Stimulated activated CD8-positive, alpha-beta memory T cell treated with anti-CD3 and anti-CD28 coated beads, Interleukin-12 subunit alpha, Interleukin-12 subunit beta, amount 100 ng/mL, for 1 hour (primary cell): ENCODE measurements at places on chromosomes 6 and 20.

GRCh38 chr6:12313306-12313991 lies 23.3 kb downstream of the EDN1 start:
- no peak for DNase-seq

DNA sequence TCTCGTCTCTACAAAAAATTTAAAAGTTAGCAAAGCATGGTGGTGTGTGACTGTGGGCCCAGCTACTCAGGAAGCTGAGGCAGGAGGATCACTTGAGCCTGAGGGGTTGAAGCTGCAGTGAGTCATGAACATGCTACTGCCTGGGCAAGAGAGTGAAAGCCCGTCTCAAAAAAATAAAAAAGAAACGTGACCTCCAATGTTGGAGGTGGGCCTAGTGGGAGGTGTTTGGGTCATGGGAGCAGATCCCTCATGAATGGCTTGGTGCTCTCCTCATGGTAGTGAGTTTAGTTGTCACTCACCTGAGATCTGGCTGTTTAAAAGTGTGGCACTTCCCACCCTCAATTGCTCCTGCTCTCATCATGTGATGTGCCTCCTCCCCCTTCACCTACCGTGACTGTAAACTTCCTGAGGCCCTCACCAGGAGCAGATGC lies 24.3 kb downstream of the RBL1 start:
- DNase-seq: peak; percentile 12

DNA sequence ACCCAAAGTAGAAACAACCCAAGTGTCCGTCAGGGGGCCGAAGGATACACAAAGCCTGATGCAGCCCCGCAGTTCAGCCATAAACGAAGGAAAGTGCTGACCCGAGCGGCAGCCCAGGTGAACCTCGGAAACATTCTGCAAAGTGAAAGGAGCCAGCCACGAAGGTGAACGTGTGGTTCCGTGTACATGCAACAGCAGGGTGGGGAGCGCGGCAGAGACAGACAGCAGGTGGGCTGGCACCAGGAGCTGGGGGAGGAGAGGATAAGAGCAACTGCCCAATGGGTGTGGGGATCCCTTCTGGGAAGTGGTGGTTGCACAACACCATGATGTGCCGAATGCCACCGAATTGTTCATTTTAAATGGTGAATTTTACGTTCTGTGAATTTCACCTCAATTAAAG lies 341.8 kb downstream of the ZFAND3 start:
- no peak for DNase-seq

GRCh38 chr6:5466281-5467136 lies 205.2 kb downstream of the FARS2 start:
- no peak for DNase-seq

- no peak for DNase-seq
Measured at GRCh38 chr20:8631271-8631670, 437.6 kb upstream of the PLCB4 start.

GRCh38 chr6:29959467-29959866 lies 17.1 kb downstream of the HLA-A start:
- no peak for DNase-seq

DNA sequence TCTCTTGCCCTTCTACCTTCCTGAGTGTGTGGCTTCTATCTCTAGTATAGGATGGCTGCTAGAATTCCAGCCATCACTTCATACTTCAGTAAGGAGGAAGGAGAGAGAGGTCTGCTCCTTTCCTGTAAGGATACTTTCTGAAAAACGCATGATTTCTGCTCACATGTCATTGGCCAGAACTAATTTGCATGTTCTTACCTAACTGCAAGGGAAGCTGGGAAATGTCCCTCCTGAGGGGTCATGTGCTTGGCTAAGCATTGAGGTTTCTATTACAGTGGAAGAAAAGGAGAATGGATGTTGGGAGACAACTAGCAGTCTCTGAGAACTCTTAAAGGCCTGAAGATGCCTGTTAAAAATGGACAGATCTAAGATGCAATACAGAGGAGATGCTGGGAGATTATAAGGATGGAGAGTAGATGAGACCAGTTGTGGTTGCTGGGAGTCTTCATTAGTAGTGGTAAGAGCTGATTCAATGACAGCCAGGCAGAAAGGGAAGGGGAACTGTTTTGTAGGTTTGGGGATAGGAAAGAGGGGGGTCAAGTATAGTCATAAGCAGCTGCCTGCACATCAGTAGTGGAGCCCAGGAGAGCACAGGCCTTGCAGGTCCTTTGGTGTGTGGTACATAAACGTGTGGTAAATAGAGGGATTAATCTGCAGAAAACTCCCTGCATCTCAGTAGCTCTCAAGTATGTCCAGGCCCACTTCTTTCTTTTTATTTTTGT lies 20.2 kb downstream of the CDS2 start:
- no peak for DNase-seq

- no peak for DNase-seq
Measured at GRCh38 chr6:90222724-90223198, 73.9 kb downstream of the BACH2 start.

- no peak for DNase-seq
Measured at GRCh38 chr20:42204109-42204660, 586.0 kb upstream of the CHD6 start.

- no peak for DNase-seq
Measured at GRCh38 chr6:10837622-10837994, 731 bp downstream of the MAK start.

DNA sequence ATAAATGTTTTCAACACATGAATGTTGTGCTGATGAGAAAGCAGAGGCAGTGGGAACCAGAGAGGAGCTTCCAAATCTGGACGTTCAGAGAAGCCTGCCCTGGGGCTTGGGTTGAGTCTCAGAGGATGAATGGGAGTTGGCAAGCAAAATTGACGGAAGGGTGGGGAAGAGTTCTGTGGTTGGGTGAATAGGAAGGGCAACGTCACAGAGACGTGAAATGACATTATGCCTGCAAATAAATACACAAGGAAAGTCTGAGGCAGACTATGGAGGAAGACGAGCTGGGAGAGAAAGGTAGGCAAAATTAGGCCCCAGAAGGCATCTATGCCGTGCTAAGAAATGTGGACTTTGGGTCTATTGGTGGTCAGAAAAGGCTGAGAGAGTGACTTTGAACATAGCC lies 25.2 kb upstream of the SGK1 start:
- no peak for DNase-seq

- DNase-seq: no peak
Measured at GRCh38 chr6:73299151-73299971, 36.4 kb upstream of the KHDC1 start.

DNA sequence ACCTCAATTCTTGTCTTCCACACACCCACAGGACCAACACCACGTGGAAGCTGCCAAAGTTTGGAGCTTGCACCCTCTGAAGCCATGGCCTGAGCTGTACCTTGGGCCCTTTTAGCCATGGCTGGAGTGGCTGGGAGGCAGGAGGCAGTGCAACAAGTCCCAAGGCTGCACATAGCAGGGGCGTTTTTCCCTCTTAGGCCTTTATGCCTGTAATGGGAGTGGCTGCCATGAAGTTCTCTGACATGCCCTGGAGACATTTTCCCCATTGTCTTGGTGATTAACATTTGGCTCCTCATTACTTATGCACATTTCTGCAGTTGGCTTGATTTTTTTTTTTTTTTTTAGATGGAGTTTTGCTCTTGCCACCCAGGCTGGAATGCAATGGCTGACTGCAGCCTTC lies 44.4 kb upstream of the SLC22A3 start:
- DNase-seq: no peak

GRCh38 chr20:54601831-54602515 lies 126.6 kb downstream of the DOK5 start:
- DNase-seq: no peak

DNA sequence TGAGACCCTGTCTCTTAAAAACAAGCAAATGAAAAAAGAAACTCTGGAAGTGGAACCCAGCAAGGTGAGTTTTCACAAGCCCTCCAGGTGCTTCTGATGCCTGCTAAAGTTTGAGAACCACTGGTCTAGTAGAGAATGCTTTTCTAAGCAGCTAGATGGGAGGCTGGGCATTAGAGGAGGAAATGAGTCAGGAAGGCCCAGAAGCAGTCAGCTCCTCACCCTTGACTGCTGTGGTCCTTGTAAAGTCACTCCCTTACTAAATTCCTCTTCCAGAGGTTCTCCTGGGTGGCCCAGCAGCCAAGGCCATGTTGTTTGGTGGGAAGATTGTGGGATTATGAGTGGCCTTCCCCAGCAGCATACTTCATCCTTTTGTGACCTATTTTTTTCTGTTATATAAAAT lies 52.0 kb upstream of the FYN start:
- no peak for DNase-seq

- no peak for DNase-seq
Measured at GRCh38 chr6:45900808-45901752, 114.6 kb downstream of the CLIC5 start.

GRCh38 chr6:3001773-3002293 lies 2.1 kb downstream of the NQO2 start:
- DNase-seq: no peak
